ENCODE measurements at places on chromosomes 12 and 14.

DNA sequence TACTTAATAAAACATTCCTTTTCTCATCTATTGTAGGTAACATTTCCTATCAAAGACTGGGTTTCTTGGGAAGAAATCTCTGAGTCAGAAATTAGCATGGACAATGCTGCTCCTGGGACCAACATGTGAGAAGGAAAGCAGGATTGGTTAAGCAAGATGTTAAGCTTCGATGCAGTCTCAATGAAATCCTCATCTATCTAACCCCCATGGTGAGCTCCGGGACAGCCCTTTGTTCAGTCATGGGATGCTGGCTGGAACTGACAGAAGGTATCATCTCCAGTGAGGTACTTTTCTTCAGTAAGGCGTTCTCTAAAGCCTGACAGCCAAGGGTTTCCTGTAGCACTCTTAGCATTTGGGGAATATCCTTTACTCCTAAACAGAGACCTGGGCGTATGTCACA, 82.8 kb upstream of the SINHCAF start:
- no peak for DNase-seq

DNA sequence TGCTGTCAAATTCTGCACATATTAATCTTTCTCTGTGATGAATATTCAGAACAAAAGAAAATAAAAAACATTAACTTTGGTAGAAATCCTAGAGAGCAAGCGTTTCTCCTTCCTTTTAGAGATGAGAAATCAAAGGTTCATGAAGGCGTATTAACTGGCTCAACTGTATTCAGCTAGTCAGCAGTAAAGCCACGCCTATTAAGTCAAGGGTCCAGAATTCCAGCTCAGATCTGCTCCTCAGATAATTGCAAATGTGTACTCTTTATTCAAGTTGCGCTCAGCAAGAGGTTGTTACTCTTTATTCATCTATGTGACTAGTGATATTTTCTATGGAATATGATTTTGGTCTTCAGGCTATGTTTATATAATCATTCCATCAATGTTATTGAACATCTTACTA, 13.1 kb upstream of the POC1B start:
- DNase-seq: no peak

GRCh38 chr12:15613981-15614380, 175.2 kb downstream of the EPS8 start:
- no peak for DNase-seq

- DNase-seq: no peak
Observed at GRCh38 chr14:92944976-92945375, 22.0 kb downstream of the CHGA start.

DNA sequence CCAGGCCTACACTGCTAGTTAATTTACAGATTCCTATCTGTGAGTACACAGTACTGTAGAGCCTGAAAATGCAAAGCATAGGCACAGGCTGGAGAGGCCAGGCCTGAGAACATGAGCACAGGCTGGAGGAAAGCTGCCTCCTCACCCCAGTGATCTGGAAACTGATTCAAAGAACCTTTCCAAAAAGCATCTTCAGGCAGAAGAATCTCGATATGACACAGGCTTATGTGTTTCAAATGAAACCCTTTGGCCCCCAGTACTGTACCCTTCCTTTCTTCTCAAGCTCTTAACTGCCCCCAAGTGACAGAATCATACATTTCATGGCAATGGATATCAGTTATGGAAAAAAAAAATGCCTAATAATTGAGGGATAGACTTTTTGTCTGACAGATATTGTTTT, 122.0 kb downstream of the KCNC2 start:
- DNase-seq: no peak

Data from vagina (tissue), 2 donors.